Activated CD8-positive, alpha-beta memory T cell treated with anti-CD3 and anti-CD28 coated beads for 4 hours (primary cell): ENCODE measurements at places on chromosomes 5 and 9.

DNA sequence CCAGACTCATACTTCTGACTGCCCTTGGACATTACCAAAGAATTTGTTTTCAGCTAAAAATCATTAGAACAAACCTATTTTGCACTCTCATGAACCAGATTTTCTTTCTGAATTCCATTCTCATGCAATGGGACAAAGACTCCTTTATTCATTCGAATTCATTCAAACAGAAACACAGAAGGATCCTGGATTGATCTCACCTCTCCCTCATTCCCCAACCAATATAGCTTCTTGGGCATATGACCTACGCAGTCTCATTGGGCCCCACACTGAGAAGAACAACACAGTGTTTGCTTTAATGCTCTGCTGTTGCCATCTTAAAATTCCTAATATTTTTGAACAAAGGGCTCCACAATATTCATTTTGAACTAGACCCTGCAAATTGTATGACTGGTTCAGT lies 392.4 kb downstream of the CTNND2 start:
- DNase-seq = no peak

- DNase-seq = no peak
Measured at GRCh38 chr5:125372694-125373631, 626.5 kb upstream of the ZNF608 start.

GRCh38 chr9:137760426-137760825 lies 117.2 kb upstream of the CACNA1B start:
- DNase-seq = no peak

DNA sequence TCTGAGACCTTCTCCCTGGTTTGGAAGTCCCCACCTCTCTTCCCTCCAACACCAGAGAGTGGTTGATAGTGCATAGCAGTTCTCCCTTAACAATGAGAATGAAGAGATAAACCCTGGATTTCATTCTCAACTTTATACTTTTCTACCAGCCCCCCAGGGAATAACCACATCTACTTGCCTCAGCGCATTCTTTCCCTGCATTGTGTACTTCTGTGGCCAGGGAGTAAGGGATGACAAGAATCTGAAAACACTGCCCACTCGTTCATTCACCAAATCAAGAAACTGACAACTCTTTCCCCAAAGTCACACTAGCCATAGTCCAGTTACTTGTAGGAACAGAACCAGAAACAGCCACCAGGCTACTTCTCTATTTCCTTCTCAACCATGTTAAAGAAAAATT lies 46.0 kb upstream of the SPIN1 start:
- DNase-seq = no peak

GRCh38 chr9:14098486-14099180 lies 215.3 kb downstream of the NFIB start:
- DNase-seq = no peak
